Activated CD4-positive, CD25-positive, alpha-beta regulatory T cell treated with anti-CD3 and anti-CD28 coated beads, Interleukin-2, amount 50 U/mL, for 24 hours (primary cell): ENCODE measurements at places on chromosomes 2 and 18.

- ATAC-seq: no peak
Observed at GRCh38 chr2:12697617-12698016, 19.1 kb upstream of the TRIB2 start.

DNA sequence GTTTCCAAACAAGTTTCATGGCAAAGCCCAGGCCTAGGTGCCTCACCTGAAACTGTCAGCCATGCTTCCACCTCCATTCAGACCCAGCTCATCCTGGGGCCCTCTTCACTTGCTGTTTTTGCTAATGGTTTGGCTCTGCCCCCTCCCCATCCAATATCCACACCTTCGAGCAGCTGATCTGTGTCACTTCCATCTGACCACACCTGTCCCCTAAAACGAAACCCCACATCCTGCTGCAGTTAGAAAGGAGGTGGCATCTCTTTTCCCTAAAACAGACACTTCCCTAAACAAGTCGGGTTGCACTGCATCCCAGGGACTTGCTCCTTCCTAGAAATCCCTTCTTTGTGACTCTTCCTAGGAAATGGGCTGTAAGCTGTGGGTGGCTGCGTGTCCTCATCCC lies 748.7 kb upstream of the SALL3 start:
- ATAC-seq: no peak

DNA sequence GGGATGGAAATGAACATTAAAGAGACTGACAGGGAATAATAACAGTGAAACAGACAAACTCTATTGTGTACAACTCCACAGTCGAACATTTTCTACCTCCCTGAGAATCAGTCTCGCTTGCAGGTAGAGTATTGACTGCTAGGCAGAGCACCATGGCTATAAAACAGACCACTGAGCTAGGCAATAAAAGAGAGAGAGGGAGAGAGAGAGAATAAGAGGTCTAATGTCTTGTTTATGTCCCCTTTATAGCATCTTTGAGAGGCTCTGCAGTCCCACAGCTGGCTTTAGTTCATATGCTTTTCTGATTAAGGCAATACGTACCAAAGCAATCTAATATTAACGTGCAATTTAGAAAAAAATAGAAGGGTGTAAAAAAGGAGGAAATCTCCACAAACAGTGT lies 652.6 kb downstream of the NRXN1 start:
- ATAC-seq: no peak

GRCh38 chr18:58362027-58362575 lies 266.8 kb downstream of the ALPK2 start:
- ATAC-seq: no peak

- ATAC-seq: no peak
Observed at GRCh38 chr2:201996679-201997314, 36.9 kb upstream of the FZD7 start.

- ATAC-seq: no peak
Observed at GRCh38 chr2:104091894-104092293, 762.0 kb upstream of the POU3F3 start.

DNA sequence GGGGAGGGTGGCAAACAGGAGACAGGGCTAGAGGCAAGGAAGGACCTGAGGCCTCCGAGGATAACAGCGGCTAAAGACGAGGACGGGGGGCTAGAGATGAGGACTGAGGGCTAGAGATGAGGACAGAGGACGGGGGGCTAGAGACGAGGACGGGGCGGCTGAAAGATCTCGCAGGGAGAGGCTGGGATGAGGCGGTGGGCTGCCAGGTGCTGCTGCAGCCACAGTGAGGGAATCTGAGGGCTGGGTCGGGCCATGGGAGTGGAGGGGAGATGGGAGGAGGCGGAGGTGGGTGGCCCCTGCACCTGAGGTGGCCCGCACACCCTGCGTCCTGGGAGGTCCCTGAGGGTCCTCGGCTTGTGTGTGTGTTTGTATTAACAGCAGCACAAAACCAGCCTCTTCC lies 350.2 kb upstream of the SALL3 start:
- ATAC-seq: no peak

GRCh38 chr2:208496129-208496528 lies 89.5 kb downstream of the PTH2R start:
- ATAC-seq: no peak

GRCh38 chr2:168118733-168119514 lies 128.5 kb downstream of the STK39 start:
- ATAC-seq: peak; percentile 36

DNA sequence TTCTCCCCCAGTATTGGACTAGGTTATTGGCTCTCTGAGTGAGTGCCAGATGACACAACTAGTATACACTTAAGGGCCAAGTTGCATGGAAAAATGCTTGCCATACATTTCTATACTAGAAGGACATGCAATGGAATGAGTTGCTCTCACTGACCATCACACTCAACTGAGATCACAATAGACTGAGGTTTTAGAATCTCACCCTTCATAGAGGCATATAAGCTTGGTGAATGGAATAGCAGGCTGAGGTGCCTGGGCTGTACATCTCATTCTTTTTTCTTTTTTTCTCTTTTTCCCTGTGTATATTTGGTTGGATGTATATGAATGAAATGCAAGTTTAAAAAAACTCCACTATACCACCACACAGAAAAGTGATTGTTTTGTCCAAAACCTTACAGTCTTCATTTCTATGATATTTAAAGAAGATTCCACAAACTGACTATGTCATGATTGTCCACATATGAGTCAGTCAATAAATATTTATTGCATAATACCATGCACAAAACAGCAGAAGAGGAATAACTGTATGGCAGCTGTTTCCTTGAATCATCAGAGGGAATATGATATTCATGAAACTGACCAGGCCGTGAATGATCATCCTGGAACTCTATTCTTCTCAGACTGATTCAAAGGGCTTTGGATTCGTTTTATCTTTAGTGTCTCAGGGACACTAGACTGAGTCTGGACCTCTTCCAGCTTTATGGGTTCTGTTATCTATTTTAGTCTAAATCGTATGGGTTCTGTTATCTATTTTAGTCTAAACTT lies 122.6 kb upstream of the STK17B start:
- ATAC-seq: no peak
